Fibroblast of mammary gland (primary cell): ENCODE measurements at places on chromosomes 11 and 22.

DNA sequence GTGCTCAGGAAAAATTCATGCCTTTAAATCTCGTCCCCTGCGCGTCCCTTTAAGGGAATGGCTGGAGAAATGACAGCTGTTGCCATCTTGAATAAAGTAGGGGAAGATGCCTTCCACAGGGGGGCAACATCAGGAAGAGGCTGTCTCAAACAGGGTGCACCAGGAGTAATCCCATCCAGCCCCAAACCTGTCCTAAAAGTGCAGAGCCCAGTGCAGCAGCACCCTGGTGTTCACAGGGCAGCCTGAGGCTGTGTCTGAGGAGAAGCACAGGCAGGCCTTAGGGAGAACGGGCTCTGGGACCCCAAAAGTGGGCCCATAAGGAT, 10.8 kb upstream of the C11orf96 start:
- no peak for DNase-seq

GRCh38 chr11:85539029-85539689, 88.0 kb downstream of the DLG2 start:
- DNase-seq: no peak

DNA sequence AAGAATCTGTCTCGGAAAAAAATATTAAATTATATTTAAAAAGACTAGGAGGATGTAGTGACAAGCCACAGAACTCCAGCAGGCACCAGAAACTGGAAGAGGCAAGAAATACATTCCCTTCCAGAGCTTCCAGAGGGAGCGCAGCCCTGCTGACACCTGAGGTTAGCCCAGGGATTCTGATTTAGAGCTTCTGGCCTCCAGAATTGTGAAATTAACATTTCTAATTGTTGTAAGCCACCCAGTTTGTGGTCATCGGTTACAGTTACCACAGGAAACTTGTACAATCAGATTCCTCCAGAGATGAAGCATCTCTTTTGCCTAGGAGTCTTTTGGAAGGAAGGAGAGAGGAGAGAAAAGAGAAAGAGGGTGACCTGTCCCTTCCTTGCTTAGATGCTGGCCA, 6.4 kb upstream of the UBASH3B start:
- peak; percentile 59 for DNase-seq

GRCh38 chr11:1570896-1571759, 943 bp downstream of the DUSP8 start:
- no peak for DNase-seq

- no peak for DNase-seq
These were observed 241.2 kb downstream of the CASP12 start for GRCh38 chr11:104657083-104657482.

DNA sequence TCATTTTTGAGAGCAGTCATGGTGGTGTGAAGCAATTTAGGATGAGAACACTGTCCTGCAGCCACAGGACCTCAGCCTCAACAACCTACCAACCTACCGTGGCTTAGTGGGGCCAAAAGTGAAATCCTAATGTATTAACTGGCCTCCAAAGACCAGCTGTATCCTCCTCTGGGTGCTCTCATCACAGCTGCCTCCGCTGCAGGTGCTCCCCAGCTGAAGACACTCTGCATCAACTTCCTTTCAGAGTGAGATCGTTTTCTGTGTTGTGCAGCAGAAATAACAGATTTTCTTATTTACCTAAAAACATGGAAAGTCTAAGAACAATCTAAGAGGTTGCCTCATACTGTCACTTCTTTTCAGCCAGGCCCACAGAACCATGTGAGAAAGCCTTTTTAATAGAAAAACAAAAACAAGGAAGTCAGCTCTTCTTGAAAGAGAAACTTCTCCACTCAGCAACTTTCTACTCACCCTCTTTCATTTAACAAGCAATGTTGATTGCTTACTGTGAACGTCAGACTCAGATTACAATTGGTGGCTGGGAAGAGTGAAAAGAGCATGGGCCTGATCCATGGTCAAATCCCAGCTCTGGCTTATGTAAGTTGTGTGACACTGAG, 136.1 kb downstream of the TENM4 start:
- no peak for DNase-seq

- no peak for DNase-seq
These were observed 187.4 kb downstream of the MN1 start for GRCh38 chr22:27614006-27614649.

DNA sequence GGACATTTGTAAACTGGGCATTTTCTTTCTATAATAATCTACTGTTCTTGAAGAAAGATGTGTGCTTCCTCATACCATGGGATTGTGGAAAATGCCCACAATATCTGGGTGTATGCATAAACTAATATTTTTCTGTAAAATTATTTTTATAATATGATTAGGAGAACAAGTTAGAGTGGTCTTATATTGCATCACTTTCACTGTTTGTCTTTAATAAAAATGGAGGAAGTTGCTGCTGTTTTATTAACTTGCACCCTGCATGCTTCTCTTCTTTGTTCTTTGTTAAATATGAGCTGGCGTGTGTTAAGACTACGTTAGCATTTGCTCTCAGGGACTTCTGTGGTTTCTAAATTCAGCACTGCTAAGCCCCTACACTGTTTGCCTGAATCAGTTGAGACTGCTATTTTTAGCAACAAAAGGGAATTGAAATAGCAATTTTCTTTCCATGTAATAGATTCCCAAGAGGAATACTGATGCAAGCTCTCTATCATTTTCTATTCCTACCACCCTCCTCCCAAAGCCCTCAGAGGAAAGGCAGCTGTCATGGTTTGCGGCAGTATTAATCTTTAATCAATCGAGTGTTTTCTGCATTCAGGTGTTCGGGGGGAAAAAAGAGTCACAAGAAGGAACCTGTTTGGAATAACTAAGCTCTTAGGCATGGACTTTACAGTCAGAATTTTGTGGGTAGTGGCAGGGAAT, 56.1 kb downstream of the HSD17B12 start:
- DNase-seq: peak; percentile 85

GRCh38 chr11:14371249-14371648, 12.3 kb upstream of the RRAS2 start:
- DNase-seq: no peak

DNA sequence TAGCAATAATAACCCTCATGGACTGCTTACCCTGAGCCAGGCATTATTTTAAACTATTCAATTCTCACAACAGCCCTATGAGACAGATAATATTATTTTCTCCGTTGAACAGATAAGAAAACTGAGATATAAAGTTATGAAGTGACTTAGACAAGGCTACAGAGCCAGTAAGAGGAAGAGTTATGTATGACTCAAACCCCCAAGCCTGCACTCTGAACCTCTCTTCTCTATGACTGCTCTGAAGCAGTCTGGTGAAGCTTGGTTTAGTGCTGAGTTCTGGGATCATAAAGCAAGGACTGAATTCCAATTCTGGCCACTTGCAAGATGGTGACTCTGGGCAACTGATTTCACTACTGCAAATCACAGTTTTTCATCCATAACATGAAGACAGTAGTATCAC, 34.5 kb downstream of the TNKS1BP1 start:
- peak; percentile 68 for DNase-seq

GRCh38 chr11:118872403-118872821, 11.3 kb upstream of the CXCR5 start:
- DNase-seq: no peak

DNA sequence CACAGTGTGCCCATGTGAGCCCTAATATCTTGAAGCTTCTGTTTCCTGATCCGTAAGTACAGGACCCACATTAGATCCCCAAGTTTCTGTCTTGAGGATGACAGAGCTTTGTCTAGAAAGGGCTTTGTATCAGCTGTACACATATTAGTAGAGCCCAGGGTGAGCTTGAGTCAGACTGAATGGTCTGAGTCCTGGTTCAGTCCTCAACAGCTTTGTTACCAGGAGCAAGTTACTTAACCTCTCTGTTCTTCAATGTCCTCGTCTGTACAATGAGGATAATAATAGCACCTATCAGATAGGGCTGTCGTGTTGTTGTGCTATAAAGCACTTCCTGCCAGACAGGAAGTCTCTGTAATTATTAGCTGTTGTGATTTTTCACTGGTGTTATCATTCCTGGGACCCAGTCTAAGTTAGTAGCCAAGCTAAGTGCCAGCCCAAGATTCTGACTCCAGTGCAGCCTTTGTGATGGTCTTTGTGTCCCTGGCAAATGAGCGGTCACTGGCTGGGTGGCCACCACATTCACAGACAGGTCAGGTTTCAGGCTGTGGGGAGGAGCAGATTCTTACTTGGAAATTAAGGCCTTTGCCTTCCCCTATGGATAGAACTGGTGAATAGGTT, 6.8 kb downstream of the TOM1 start:
- no peak for DNase-seq

- no peak for DNase-seq
These were observed 1.0 kb upstream of the DRD4 start for GRCh38 chr11:635945-636510.

DNA sequence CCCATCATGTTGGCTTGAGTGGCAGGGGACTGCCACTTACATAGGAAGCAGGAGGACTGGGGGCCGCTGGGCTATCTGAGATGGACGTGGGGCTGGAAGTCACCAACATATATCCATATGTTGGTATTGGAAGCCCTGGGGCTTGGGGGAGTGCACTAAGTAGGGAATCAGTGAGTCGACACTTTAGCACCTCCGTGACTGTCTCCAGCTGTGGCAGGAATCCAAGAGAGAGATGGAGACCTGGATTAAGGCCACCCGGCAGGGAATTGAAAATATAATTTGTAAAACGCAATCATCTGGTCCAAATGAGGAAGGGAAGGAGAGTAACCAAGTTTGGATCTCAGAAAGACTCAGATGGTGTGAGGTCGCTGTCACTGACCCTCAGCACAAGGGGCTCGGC, 68.4 kb downstream of the ELFN2 start:
- no peak for DNase-seq

DNA sequence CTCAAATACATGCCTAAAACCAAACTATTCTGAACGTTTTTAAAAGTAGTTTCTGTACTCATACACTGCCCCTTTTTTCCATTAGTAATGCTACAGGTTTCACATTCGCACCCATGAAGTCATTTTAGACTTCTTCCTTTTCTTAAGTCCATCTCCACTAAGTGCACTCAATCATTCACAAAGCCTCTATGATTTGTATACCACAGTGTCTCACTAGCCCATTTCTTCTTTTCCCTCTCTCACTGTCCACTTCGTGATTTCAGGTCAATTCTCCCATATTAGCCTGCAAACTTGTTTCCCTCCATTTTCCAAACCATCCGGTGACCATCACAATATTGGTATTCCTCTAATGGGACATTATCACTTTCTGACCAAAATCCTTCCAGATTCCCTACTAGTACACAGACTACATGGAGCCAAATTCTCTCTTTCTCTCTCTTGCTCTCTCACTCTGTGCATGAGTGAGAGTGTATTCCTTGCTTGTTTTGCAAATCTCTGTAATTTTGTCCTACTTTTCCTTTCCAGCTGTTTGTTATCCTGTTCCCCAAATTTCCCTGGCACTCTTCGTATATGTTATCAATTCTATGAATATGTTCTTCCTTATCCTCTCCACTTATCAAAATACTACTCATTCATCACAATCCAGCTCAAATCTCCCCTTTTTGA, 3.4 kb upstream of the ZC3H12C start:
- DNase-seq: no peak

DNA sequence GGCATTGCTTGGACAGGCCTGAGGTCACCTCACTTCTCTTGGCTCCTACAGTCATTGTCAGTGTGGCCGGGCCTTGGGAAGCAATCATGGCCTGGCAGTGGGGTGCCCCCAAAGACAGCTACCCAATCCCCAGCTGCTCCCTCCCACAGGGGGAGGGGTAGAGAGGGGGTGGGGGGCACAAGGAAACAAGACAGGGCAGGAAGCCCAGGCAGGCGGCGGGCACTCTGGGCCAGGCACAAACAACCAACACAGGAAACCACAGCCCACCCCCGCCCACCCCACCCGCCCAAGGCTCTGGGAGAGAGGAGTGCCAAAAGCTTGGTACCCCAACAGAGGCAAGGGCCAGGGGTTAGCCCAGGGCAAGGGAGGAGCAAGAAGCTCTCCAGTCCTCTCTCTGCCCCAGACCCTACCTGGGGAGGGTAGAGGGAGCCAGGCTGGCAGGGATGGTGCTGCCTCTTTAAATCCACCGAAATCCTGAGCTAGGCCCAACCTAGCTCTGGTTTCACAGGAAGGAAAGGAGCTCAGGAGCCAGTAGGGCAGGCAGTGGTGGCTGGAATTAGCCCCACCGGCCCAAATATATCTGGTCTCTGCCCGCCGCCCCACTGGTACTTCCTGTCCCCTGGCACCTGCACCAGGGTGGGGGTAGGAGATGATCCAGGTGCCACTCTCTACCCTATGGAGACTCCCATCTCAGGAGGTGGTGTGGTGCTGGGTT, 12.2 kb downstream of the BCL9L start:
- DNase-seq: no peak

DNA sequence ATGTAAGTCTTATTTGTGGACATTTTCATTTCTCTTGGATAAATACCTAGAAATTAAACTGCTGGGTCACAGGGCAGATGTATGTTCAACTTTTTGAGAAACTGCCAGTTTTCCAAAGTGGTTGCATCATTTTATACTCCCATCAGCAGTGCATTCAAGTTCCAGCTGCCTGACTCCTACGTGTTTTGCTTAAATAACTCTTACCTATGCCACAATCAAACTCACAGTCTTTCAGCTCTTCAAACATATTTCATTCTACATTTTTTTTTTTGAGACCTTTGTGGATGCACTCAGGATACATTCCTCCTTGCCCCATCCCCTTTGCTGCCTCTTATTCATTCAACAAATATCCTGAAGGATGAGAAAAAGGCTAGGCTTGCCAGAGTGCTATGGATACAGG, 9.2 kb downstream of the TCF20 start:
- peak; percentile 64 for DNase-seq

DNA sequence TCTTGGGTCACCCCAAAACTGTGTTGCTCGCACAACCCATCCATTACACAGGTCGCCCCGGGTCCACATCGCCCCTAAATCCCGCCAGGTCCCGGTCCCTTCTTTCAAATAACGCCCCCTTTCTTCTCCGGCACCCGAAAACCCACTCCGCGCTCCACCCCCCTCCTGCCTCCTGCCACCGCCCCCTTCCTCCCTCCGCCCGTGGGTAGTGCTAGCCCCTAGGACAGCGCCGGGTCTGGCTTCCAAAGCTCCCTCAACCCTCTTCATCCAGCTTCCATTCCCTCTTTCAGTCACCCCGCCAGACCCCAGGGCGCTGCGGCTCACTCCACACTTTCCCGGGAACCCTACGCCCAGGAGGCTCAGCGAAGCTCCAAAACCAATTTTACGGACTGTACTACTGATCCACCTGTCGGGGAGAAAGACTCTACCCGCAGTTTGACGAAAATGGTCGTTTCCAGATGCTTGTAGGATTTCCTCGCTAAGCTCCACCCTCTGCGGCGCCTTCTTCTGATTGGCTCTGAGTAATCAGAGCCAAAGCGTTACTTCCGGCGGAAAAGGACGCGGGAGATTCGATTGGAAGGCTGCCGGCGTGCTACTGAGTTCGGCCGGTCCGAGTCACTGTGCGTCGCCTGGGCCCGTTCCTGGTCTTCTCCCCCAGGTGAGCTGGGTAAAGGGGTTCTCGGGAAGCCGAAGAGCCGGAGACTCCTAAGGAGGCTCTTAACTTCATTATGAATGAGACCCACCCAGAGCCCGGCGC, at the start of gene DDIAS:
TSS of gene DDIAS (plus strand) at position 572 of the 757 bp plus-strand sequence. CDS start 13,003 bp downstream, outside the sequence.
- peak; percentile 97 for DNase-seq

GRCh38 chr11:20035701-20036601, 124.3 kb downstream of the DBX1 start:
- peak; percentile 99 for DNase-seq

GRCh38 chr11:128409476-128409875, 177.9 kb downstream of the ETS1 start:
- DNase-seq: peak; percentile 88

GRCh38 chr11:34595391-34595790, 25.5 kb upstream of the EHF start:
- no peak for DNase-seq

GRCh38 chr11:27618281-27618915, 81.9 kb downstream of the BDNF start:
- peak; percentile 4 for DNase-seq

GRCh38 chr22:27993201-27993635, 74.2 kb upstream of the PITPNB start:
- DNase-seq: no peak
